ENCODE measurements at places on chromosomes 1 and 21.
A peak's percentile ranks its signal among the peaks of the same experiment; 100 is the strongest.

- no peak for DNase-seq
Observed at GRCh38 chr1:197390856-197391255, 122.8 kb downstream of the CRB1 start.

GRCh38 chr1:52636721-52637695 lies 4.0 kb downstream of the SHISAL2A start:
- DNase-seq: peak; percentile 67

- no peak for DNase-seq
Observed at GRCh38 chr1:57839067-57839466, 415.2 kb upstream of the DAB1 start.

- no peak for DNase-seq
Observed at GRCh38 chr1:186144505-186144904, 230.5 kb downstream of the TPR start.

DNA sequence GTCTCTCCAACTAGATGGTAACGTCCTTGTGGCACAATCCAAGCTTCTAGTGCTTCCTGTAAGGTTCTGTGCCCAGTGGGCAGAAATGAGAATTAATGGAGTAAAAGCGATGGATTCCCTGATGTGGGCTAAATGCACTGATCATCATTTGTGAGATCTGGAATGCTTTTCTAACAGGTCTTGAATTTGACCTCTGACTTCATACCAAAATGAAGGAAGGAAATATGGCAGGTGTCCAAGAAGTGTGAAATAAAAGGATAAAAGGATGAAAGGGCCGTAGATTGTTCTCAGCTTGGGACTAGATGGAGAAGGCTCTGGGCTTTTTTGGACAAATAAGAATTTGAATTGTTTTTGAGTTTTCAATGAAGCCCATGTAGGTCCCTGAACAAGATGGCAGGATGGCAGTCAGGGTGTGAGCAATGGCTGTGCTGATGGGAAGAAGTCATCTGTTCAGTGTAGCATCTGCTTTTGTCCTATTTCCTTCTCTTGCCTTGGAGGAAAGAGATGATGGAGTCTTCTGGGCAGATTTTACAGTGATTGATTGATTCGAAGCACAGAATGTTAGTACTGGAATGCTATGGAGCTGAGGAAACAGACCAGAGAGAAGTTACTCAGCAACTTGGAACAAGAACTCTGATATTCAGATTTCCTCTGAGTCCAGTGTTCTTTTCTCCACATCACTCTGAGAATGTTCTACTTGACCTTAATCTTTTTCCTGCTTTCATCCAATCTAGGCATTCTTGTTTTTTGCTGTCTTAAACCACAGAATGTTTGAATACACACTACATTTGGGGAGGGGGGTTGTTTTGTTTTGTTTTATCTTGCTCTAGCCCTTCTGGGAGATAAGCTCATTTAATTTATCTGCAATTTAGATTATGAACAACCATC lies 286.0 kb downstream of the HLX start:
- DNase-seq: no peak

DNA sequence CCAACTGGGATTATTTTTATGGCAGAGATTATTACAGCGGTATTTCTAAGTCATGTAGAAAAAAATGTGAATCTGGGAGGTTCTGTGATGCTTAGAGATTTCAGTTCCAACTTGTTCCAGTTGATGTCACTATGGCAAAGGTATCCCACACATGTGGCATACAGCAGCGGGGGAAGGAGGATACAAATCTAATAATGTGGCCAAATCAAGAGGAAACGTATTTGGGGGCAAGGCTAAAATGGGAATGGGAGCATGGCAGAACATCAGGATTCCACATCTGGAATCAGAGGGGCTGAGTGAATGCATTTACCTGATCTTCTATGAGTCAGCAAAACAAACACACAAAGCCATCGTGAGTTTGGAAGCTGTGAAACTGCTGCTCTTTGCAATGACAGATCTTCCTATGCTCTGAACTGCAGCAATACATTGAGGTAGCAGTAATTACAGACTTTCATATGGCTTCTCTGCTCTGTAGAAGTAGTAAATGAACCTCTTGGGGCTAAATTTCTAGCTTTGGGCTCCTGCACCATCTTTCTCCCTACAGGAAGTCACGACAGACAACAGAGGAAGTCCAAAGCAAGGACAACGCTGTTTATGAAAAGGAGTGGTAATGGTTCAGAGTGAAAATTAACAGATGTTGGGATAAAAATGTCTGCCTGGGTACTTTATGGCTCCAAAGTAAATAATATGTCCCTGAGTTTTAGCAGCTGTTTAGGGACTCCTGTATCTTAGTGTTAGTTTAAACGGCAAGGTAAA lies 55.5 kb downstream of the GABPA start:
- DNase-seq: no peak

- DNase-seq: peak; percentile 89
Observed at GRCh38 chr21:44510508-44511218, 29.3 kb downstream of the KRTAP10-1 start.

DNA sequence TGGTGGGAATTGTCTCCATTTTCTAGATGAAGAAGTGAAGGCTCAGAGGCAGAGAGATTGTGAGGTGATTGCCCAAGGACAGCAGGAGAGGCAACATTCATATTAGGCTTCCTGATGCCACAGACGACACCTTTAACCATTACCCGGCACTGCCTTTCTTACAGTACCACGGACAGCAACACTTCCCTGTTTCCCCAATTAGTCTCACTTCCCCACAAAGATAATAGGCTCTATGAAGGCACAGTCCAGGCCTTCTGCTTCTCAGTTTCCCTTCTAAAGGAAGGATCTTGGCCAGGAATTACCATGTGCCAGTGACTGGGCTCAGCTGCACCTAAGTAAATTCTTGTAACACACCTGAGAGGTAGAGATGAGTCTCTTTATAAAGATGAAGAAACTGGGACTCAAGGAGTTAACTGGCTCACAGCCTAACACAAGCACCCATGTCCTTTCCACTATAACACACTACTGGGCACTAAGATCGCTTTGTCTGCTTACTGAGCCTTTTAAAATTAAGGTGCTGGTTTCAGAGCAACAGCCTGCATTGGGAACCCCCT lies 9.6 kb downstream of the IGSF9 start:
- no peak for DNase-seq

- DNase-seq: no peak
Observed at GRCh38 chr1:110308247-110308646, 30.9 kb upstream of the RBM15 start.

DNA sequence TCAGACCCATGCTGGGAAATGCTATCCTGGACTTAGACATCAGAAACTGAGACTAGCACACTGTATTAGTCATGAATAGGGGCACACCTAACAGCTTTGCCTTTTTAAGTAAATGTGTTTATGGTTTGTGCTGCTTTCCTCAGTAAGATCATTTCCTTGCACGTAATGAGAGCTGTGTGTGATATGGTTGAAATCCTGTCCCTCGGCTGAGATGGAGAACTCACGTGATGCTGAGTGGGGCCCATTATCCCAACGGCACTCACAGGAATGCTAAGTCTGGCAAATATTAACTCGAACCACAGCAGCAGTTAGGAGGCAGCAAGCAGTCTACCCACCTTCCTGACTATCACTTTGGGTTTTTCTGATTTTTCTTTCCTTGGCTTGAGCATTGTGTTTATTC lies 38.2 kb downstream of the BCL9 start:
- DNase-seq: no peak
